Thoracic aorta (tissue), 2 donors: ENCODE measurements at places on chromosomes 5 and 9.
A peak's percentile ranks its signal among the peaks of the same experiment; 100 is the strongest.

DNA sequence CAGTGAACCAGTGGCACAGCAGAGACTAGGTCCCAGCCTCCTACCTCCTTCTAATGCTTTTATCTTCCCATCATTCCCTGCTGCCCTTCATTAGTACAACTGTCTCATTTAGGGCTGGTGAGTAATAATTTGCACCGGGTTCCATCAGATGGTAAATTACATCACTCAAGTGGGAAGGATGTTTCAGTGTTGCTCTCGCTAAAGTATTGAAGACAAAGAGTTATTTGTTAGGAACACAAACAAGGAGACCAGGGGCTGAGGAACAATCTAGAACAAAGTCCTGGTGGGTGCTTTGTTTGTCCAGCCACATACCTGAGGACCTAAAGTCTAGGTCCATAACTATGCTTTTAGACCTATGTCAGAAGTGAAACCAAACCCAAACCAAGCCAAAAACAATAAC, 52.4 kb downstream of the SEC61B start:
- no peaks in the 10 kb centered on the region for H3K36me3 ChIP-seq
- no peak for DNase-seq
- no peaks in the 10 kb centered on the region for H3K27me3 ChIP-seq
- H3K4me3 ChIP-seq: no peak overlapping the region
- no peaks in the 10 kb centered on the region for H3K4me1 ChIP-seq

DNA sequence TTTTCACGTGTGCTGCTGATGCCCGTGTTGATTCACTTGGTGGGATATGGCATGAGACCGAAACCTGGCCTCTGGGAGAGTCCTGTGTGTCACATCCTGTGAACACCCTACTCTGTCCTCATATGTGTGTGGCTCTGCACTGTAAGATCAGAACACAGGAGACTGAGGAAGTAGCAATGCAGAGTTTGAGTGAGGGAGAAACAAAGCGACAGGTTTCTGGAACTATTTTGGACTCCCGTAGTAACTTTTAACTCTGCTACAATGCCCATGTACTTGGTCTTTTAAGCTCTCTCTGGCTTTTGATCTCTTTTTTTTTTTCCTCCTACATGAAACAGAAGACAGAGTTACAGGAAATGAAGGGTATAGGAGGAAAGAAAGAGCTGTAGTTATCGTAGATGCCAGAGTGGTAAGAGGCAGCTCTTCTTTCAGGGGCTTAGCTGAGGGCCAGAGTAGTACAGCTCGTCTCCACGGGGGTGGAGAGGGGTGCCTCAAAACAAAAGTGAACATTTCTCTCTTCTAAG, 26.6 kb downstream of the GRAMD2B start:
- no peak for DNase-seq
- H3K36me3 ChIP-seq: no peaks in the 10 kb centered on the region
- peak overlapping the region; percentile 3 for H3K4me3 ChIP-seq
- H3K27ac ChIP-seq: peak overlapping the region; percentile 50

GRCh38 chr9:91197232-91198181, 164.2 kb downstream of the AUH start:
- H3K4me1 ChIP-seq: peaks cover 31% of the 10 kb centered on the region
- DNase-seq: peak; percentile 44
- peak overlapping the region; percentile 32 for H3K27ac ChIP-seq
- no peaks in the 10 kb centered on the region for H3K36me3 ChIP-seq
- H3K4me3 ChIP-seq: no peak overlapping the region
- H3K27me3 ChIP-seq: no peaks in the 10 kb centered on the region

- peaks cover 11% of the 10 kb centered on the region for H3K36me3 ChIP-seq
- DNase-seq: peak; percentile 54
- H3K4me1 ChIP-seq: peaks cover 16% of the 10 kb centered on the region
- H3K27ac ChIP-seq: peak overlapping the region; percentile 48
- no peak overlapping the region for H3K4me3 ChIP-seq
Measured at GRCh38 chr5:180825768-180826525, 23.3 kb upstream of the MGAT1 start.

- H3K4me1 ChIP-seq: peaks cover 13% of the 10 kb centered on the region
- H3K36me3 ChIP-seq: peaks cover 4% of the 10 kb centered on the region
- peak; percentile 19 for DNase-seq
- H3K27me3 ChIP-seq: no peaks in the 10 kb centered on the region
Measured at GRCh38 chr5:179679014-179679674, 1.7 kb downstream of the CBY3 start.
